ENCODE measurements at places on chromosomes 6 and 20. TPM values are rescaled to one million over a fixed set of nuclear protein-coding genes. Genes with fewer than 3 reads are reported as not detected.
A peak's percentile ranks its signal among the peaks of the same experiment; 100 is the strongest.

IDH3B gene
- 79.8 TPM for total RNA-seq

CCR6 gene
- not detected for total RNA-seq

DNA sequence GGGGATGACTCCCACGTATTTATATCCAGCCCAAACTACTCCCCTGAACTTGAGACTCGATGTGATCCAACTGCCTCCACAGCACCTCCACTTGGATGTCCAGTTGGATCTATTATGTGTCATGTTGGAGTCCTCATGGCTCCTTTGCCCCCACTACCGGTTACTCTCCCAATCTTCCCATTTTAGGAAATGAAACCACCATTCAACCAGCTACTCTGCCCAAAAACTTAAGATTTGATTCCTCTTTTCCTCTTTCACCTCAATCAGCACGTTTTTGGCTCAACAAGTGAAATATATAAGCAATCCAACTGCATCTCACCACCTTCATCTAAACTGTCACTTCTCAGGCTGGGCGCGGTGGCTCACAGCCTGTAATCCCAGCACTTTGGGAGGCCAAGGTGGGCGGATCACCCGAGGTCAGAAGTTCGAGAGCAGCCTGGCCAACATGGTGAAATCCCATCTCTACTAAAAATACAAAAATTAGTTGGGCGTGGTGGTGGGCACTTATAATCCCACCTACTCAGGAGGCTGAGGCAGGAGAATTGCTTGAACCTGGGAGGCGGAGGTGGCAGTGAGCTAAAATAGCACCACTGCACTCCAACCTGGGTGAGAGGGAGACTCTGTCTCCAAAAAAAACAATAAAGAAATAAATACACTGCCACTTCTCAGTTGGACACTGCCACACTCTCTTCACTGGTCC lies 3.4 kb downstream of the AHCY start:
- no peak for DNase-seq

GRCh38 chr6:18185624-18186023 lies 30.4 kb downstream of the KDM1B start:
- no peak for DNase-seq

- no peak for DNase-seq
These were observed 101.6 kb downstream of the TMEM200A start for GRCh38 chr6:130467146-130468050.

HLA-DRB5 gene
- 1.8 TPM for total RNA-seq

- DNase-seq, result no peak
These were observed 269.5 kb downstream of the PLCB1 start for GRCh38 chr20:8401556-8401955.

- DNase-seq, result no peak
These were observed 56.9 kb downstream of the BMP5 start for GRCh38 chr6:55818482-55818881.

DNA sequence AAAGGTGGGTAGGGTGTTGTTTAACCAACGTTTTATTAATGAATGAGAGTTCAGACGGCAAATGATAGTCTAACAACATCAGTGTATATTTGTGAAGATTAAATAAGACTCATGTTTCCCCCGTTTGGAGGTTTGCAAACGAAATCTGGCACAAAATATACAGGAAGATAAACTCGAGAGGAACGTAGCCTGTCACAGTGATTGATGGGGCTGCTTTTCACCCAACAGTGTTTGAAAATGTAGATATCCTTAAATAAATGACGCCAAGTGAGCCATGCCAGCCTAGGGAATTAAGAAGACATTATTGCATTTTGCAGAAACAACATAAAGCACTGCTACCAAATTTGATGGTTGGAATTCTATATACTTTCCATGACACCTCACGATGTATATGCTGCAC lies 696.5 kb upstream of the FLRT3 start:
- no peak for DNase-seq

EPPIN gene
- total RNA-seq, result not detected

PROKR2 gene
- total RNA-seq, result not detected

- DNase-seq, result no peak
These were observed 21.9 kb upstream of the CDH4 start for GRCh38 chr20:61230166-61230565.

DNA sequence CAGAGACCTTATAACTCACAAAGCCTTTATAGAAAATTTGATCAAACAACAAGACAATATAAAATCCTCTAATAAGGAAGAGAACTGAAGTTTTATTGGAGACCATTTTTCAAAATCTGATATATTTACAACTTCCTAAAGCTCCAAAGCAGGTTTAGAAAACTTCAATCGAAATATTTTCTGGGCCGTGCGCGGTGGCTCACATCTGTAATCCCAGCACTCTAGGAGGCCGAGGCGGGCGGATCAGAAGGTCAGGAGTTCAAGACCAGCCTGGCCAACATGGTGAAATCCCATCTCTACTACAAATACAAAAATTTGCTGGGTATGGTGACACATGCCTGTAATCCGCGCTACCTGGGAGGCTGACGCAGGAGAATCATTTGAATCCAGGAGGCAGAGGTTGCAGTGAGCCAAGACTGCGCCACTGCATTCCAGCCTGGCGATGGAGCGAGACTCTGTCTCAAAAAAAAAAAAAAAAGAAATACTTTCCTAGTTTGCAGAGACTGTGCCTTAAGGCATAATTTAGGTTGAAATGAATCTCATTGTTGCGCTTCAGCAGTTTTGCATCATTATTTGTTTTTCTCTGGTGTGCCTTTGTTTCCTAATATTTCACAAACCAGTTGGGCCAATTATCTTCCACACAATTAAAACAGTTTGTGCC lies 60.6 kb upstream of the ASIP start:
- DNase-seq, result peak; percentile 49

GRCh38 chr20:9276966-9277468 lies 208.1 kb downstream of the PLCB4 start:
- no peak for DNase-seq

Measured in ureter (tissue), 1 donor.